ENCODE measurements at places on chromosomes 4 and X.

DNA sequence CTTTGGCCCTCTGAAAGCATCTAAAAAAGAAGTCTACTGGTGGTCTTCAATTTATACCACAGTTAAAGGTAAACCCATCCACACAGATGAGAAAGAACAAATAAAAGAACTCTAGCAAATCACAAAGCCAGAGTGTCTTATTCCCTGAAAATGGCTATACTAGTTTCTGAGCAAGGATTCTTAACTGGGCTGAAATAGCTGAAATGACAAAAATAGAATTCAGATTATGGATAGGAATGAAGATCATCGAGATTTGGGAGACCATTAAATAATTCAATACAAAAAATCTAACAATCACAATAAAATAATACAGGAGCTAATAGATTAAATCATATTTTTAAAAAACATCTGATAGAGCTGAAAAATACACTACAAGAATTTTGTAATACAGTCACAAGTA lies 11.8 kb downstream of the PF4 start:
- DNase-seq = no peak

DNA sequence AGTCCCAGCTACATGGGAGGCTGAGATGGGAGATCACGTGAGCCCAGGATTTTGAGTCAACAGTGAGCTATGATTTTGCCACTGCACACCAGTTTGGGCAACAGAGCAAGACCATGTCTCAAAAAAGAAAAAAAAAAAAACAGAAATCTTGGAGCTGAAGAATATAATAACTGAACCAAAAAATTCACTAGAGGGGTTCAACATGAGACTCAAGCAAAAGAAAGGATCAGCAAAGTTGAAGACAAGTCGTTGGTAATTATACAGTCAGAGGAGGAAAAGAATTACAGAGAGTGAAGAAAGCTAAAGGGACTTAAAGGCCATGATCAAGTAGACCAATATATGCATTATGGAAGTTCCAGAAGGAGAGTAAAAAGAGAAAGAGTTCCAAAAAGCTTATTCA lies 26.9 kb downstream of the SHROOM4 start:
- no peak for DNase-seq

DNA sequence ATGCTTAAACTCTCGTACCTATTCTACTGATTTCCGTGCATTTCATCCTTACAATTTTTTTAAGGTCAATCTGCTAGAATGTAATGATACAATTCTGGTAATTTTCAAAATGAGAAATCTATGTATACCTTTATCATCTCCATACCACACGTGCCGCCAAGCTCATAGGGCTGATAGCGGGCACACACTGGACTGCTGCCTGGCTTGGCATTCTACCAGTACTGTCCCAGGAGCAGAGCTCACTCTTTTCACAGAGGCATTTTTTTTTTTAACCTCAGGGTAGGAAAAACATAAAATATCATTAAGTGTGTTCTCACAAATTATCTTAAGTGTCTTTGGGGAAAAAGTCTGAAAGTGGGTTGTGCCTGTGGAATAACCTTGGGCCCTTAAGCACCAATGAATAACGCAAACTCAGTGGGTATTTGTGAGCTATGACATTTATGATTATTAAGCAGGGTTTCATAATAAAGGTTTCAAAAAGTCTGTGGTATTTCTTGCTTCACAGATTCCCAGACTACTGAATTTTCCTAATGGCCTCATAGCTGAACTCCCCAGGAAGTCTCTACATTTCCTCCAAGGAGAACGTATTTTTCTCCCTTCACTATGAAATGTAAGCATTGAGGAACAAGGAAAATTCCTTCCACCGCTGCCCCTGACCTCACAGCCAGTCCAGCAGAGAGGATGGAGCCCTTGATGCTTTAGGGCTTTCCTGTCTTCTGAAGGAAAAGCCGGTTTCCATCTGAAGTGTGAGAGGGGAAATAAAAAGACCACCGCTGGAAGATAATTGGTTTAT lies 125.2 kb downstream of the ELOVL6 start:
- no peak for DNase-seq

DNA sequence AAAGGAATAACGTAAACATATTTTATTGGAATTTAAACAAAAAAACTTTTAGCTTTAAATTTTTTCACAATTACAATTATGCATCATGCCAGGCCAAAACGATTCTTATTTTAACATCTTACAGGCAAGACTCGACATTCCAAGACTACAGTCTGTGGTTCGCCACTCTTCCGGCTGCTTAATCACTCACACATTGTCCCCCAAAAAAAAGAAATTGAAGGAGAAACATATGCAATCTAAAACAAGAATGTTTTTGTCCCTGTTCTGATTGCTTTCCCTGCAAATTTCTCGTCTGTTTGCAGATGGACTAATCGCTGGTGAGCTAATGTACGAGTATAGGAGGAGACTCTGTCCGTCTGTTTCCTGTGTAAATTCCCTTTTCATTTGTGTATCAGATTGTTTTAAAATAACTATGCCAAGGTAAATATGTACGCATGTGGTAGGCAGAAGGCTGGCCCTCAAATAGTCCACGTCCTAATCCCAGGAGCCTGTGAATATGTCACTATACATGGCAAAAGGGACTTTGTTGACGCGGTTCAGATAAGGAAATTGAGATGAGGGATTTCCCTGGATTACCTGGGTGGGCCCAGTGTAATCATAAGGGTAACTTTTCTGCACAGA lies 37.7 kb upstream of the MTNR1A start:
- DNase-seq = no peak

GRCh38 chrX:135453381-135453780 lies 31.6 kb downstream of the SMIM10L2A start:
- DNase-seq = no peak

DNA sequence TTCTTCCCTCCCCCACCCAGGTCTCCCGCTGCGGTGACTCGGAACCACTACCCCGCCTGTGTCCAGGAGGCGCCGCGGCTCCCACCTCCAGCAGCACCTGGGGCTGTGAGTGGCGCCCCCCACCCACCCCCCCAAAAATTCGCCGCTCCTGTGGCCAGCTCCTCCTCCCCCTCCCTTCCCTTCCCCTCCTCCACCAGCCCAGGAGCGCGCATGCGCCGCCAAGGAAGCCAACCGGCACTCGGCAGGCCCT lies 278 bp downstream of the CLOCK start:
- no peak for DNase-seq

- no peak for DNase-seq
Observed at GRCh38 chr4:121551881-121552280, 144.9 kb downstream of the ANXA5 start.

- DNase-seq = no peak
Observed at GRCh38 chr4:150816491-150816890, 198.6 kb downstream of the LRBA start.

GRCh38 chr4:90515191-90515590 lies 388.0 kb downstream of the CCSER1 start:
- DNase-seq = no peak
